ENCODE measurements at places on chromosomes 2 and 18.

- DNase-seq, result no peak
These were observed 71.1 kb upstream of the MAP4K3 start for GRCh38 chr2:39508198-39508597.

GRCh38 chr2:120732506-120733237, 3.0 kb upstream of the GLI2 start:
- no peak for DNase-seq

GRCh38 chr2:159549234-159549633, 67.1 kb downstream of the BAZ2B start:
- no peak for DNase-seq

DNA sequence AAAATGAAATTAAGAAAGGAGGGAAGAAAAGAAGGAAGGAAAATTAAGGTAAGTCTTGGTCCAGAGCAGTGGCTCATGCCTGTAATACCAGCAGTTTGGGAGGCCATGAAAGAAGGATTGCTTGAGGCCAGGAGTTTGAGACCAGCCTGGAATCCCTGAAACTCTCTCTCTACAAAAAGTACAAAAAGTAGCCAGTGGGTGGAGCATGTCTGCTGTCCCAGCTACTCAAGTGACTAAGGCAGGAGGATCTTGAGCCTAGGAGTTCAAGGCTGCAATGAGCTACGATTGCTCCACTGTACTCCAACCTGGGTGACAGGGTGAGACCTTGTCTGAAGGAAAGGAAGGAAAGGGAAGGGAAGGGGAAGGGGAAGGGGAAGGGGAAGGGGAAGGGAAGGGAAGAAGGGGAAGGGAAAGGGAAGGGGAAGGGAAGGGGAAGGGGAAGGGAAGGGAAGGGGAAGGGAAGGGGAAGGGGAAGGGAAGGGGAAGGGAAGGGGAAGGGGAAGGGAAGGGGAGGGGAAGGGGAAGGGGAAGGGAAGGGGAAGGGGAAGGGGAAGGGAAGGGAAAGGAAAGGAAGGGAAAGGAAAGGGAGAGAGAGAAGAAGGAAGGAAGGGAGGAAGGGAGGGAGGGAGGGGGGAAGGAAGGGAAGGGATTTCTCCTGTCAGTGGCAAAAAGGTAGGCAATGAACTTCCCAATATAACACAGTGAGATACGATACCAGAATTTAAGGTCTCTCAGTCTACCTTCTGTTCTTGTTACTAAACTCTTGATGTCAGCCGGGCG, 412.8 kb downstream of the CMPK2 start:
- DNase-seq, result no peak

DNA sequence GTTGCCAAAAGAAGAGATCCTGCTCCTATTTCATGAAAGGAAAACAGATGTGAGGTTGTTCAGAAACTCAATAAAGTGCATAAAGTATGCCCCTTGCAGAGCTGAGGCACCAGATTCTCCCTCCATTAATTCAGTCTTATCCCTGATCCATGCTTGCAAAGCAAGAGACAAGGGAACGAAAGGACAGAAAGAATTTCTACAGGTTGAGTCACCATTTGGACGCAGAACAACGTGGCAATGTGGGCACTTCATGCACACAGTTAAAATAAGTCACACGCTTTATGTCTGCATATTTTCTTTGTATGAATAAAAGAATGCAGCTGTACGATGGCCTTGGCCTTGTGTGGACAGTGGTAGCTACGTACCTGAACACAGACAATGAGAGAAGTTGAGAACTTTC, 321.7 kb upstream of the REV1 start:
- DNase-seq, result no peak

DNA sequence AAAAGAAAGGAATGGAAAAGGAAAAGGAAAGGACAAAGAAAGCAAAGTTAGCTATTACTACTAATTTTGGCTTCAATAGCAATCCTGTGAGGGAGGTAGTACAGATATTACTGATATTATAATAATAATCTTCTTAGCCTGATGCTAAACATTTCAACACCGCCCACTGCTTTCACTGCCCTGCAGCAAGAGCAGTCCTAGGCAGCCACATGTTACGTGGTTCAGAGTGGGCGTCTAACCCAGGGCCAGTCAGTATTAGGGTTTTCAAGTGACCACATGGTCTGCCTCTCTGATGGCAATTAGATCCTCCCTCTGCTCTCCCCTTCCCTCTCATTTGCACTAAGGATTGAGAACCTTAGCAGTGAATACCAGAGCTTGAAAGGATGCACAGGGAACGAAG, 83.7 kb upstream of the ZNF397 start:
- no peak for DNase-seq

DNA sequence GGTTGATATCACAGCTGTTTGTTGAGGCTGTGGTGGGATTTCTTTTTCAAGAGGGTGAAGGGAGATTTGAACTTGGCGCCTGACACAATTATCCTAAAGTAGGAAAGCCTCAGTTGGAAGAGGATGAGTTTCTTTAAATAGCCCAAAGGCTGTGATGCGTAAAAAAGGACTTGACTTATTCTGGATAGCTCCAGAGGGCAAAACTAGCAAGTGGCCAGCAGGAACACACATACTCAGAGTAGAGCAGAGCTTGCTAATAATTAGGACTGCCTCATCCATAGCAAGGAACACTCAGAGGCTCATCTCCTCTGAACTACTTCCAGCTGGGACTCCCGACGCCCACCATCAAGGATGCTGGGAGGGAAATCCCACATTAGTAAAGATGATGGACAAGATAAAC, 74.0 kb downstream of the AFF3 start:
- no peak for DNase-seq

- DNase-seq, result no peak
These were observed 34.9 kb downstream of the NOL4 start for GRCh38 chr18:34189656-34190435.

Measured in stimulated activated CD8-positive, alpha-beta memory T cell treated with anti-CD3 and anti-CD28 coated beads, Interleukin-7, amount 100 ng/mL, for 1 hour (primary cell).